ENCODE measurements at places on chromosomes 7 and 10.
A peak's percentile ranks its signal among the peaks of the same experiment; 100 is the strongest.

GRCh38 chr10:86955501-86956194, 1.8 kb downstream of the MMRN2 start:
- DNase-seq = no peak

DNA sequence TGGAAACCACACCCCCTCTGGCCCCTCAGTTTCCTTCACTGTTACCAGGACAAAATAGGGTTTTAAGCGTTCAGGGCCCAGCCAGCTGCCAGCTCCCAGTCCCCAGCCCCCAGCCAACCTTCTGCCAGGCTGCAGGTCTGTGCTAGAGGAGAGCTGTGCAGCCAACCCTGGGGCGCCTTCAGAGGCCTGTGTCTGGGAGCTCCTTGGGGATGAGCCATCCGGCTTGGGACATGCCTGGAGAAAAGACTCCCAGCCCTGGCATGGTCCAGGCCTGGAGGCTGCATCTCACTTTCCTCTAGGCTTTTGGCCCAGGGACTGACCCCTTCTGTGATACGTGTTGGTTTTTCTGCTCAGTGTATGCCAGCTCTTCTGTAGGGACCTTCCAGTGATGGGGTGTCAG, 487.6 kb upstream of the MGMT start:
- no peak for DNase-seq

DNA sequence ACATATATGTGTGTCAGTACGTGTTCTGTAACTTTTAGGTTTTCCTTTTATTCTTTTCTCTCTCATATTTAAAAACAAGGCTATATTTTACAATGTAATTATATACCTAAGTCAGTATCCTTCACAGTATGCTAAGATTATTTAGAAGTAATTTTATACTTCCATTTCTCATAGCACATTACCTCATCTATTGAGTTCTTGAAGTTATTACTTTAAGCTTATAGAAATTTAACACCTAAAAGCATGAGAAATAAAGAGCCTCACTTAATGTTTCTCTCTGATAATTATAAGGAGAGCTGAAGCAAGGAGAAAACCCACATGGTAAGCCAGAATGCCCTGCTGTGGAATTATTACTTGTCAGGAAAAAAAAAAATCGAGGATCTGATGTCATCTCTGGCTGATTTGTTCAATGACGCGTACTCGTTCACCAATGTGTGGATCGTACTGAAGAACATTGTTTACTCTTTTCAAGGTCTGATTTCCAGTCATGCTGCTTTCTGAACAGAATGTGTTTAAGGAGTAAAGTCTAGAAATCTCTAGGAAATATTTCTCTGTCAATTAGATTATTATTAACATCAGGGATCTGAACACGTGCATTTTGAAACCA, 21.9 kb downstream of the CACNB2 start:
- no peak for DNase-seq

GRCh38 chr10:94630017-94630688, 53.4 kb upstream of the CYP2C18 start:
- peak; percentile 3 for DNase-seq

GRCh38 chr10:24651923-24652322, 71.8 kb downstream of the ARHGAP21 start:
- DNase-seq = no peak

GRCh38 chr10:102643336-102644065, 778 bp upstream of the TRIM8 start:
- peak; percentile 80 for DNase-seq

DNA sequence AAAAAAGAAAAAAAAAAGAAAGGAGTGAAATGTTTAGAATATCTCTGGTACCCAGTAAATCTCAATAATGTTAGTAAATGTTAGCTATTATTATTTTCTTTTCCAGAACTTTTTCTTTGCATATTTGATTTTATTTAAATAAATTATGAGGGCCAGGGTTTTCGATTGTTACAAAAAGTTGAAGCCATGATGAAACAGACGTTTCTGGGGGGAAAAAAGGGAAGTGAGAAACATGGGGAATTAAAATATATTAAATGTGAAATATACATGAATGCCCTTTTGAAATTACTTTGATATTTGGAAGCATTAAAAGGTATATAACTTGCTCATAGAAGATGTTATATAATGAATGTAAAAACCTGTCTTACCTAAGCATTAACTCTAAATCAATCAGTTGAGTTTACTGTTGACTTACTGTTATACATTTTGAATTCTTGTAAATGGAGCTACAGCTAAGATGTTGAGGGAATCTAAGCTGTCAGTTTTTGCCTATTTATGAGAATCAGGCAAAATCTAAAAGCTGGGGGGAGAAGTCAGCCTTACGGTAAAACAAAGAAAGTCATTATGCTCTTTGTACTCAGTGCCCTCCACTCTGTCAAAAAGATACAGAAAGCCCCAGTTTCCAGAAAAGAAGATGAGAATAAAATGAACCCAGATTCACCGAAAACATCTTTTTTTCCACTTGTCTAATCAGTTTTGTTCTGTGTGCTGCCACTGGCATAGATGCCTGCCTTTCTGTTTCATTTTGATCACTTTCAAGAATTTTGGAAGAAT, 30.0 kb upstream of the KDM7A start:
- DNase-seq = no peak

DNA sequence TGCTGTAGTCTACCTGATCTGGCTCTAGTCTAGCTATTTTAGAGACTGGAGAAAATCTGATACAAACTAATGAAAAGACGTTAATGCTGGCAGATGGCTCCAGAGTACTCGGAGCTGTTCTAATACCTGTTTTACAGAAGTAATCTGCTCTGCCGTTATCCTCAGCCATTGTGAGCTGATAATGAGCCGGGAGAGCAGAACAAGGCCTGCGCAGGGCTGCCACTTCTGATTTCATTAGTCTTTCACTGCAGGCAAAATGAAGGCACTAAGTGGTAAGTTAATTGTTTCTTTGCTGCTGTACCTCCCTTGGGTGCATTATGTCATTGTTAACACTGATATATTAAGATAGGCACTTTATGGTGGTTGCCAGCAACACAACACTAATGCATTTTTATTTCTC, 456.4 kb upstream of the PFKP start:
- no peak for DNase-seq

GRCh38 chr7:101754424-101755159, 62.8 kb upstream of the CUX1 start:
- no peak for DNase-seq

GRCh38 chr10:127881262-127881661, 11.5 kb downstream of the CLRN3 start:
- DNase-seq = no peak

GRCh38 chr10:126170371-126170770, 217.9 kb downstream of the ADAM12 start:
- DNase-seq = peak; percentile 35

DNA sequence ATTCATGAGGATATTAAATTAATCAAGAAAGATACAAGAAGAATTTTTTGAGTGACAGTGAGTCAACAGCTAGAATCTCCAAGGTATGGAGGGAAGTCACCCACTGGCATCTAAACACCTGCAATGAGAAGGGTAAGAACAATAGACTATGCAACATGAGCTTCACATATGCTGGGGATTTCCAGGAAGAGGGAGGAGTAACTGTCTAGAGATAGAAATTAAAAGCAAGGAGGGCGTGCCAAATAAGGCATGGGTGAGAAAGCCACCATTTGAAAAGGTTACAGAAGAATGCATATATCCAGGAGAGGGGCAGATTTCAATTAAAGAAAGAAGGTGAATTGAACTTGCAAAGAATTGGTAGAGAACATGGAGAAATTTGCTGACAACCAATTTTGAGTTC, 365.7 kb downstream of the GPR37 start:
- DNase-seq = no peak

- no peak for DNase-seq
Observed at GRCh38 chr10:59668096-59668495, 41.6 kb downstream of the SLC16A9 start.

GRCh38 chr7:97865104-97865503, 7.1 kb downstream of the ASNS start:
- no peak for DNase-seq

DNA sequence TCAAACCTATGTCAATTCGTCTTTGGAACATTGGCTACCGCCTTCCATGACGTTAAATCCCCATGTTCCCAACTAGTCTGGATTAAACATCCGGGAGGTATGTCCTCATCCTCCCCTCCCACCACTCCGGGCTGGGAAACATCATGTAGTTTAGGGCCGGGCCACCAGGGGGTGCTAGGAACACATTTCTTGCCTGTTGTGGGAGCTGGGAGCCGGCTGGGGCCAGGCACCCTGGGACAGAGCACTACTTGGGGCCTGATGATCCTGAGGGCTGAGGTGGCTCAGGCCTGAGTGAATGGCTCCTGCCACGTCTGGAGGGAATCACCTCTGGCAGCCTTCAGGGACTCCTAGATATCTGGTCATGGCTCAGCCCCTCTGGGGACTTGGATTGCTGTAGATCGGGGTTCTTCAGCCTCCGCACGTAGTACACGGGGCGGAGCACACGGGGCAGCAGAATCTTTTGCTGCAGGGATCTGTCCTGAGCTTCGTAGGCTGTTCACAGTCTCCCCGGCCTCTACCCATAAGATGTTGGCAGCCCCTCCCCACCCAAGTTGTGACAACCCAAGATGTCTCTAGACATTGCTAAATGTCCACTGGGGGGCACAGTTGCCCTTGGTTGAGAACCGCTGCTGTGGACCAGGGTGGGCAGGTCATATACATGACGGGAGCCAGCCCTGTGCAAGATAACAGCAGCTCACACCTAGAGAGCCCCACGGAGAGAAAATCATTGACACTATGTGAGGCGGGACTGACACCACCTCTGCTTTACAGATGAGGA, 141.2 kb upstream of the ZNF716 start:
- peak; percentile 6 for DNase-seq

- no peak for DNase-seq
Observed at GRCh38 chr7:33261585-33261984, 132.2 kb downstream of the BBS9 start.

DNA sequence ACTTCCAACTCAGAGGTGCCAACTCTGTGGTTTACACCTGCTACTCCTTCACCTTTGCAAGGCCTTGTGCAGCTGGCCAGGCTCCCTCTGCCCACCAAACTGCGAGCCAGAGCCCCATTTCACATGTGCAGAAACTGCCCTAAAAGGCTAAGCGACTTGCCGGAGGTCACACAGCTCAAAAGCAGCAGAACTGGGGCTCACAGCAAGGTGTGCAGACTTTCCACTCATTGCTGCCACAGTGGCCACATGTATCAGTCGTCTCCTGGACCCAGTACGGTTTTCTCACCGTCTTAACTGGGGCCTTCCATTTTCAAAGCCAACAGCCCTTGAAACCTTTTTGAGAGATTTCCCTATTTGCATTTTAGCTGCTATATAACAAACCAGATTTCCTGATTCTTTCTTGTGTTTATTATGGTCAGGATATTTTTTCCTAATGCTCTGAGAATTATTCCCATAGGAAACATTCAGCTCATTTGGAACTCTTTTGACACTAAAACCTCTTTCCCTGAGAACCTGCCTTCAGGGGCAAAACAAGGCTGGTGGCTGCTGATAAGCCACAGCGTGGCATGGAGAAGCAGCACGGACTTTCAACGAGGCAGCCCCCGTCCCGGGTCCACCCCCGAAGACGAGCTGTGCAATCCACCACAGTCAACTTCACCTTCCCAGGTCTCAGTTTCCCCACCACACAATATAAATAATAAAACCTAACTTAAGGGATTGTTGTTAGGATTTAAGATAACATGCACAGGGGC, 29.9 kb downstream of the SORBS1 start:
- DNase-seq = no peak

GRCh38 chr10:1043532-1043995, 5.4 kb downstream of the IDI1 start:
- no peak for DNase-seq
